GM04504 (cell line): ENCODE measurements at places on chromosomes 4 and X.

DNA sequence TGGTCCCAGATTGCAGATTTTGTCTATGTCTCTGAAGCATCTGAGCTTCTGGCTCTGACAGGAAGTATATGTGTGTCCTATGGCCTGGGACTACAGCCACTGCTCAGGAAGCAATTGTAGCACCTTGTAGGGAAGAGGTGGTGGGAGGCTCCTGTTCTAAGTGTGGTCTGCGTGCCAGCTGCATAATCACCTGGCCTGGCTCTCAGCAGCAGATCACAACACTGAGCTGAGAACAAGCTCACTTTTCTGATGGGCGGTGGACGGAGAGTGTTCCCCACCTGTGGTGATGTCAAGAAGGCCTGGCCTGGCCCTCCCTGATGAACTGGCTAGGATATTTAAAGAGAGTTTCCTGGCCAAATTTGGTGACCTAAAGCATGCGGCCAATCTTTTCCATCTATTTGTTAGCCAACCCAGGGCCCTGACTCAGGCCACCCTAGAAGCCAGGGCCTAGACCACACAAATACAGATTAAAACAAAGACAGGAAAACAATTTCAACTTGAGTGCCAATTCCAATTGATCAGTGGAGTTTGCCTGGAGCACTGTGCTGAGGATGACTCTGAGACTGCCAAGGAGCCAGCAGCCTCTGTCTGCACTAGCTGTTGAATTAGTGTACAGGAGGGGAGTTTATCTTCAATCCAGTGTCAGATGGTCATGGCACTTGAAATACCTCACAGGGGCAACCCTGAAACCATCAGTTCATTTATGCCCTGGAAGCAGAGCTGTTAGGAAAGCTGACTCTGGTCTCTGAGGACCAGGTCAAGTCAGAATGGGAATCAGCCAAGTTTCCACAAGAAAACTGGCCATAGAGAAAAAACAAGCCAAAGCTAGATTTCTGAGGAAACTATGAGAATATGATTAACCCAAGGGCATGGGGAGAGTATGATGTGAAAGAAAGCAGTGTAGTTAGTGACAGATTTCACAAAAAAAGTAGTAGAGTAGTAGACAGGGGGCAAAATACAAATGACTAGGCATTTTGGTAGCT, 47.4 kb downstream of the PRDM5 start:
- DNase-seq, result no peak

GRCh38 chr4:17055788-17056187, 157.3 kb upstream of the LDB2 start:
- peak; percentile 82 for DNase-seq

- DNase-seq, result no peak
These were observed at the start of gene FHIP1A for GRCh38 chr4:151408630-151409469. FHIP1A (plus strand) TSS chr4:151409176; CDS start chr4:151566260, 157,084 bp downstream.

GRCh38 chr4:14008494-14008893, 381.0 kb upstream of the BOD1L1 start:
- no peak for DNase-seq

- DNase-seq, result no peak
These were observed 1624.8 kb upstream of the TENM3 start for GRCh38 chr4:180618396-180618795.

GRCh38 chr4:141180991-141181761, 39.5 kb upstream of the ZNF330 start:
- no peak for DNase-seq

GRCh38 chr4:129176864-129177263, 80.9 kb downstream of the C4orf33 start:
- no peak for DNase-seq

- no peak for DNase-seq
These were observed 93.5 kb upstream of the AFAP1 start for GRCh38 chr4:8033067-8033755.
